ENCODE measurements at places on chromosomes 12 and 14. TPM values are rescaled to one million over a fixed set of nuclear protein-coding genes. Genes with fewer than 3 reads are reported as not detected.

The ESRRB gene
- total RNA-seq = not detected

The OR10AD1 gene
- total RNA-seq = not detected

The KRT6A gene
- total RNA-seq = 0.21 TPM

The RNASE2 gene
- total RNA-seq = not detected

The DLGAP5 gene
- 4.4 TPM for total RNA-seq

The MLEC gene
- total RNA-seq = 82.3 TPM

Measured in kidney epithelial cell (primary cell).